ENCODE measurements at places on chromosomes 12 and 14.

DNA sequence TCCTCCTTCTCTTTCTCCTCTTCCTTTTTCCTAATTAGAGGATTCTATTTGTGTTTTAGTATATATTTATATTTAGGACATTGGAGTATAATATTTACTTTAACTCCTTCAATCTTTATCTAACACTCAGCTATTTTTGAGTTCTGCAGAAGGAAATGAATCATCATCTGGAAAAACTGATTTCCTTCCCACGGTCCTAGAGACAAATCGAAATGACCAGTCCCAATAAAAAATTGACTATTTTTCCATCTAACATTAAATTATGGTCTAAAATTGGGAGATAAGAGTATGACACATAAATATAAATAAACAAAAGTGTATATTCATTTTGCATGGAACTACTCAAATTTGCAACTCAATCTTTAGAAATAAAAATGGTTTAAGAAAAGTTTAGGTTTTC, 167.4 kb downstream of the TMTC3 start:
- DNase-seq = no peak

GRCh38 chr12:53951577-53952334, 2.9 kb upstream of the HOXC12 start:
- no peak for DNase-seq

GRCh38 chr12:54196396-54196795, 7.6 kb upstream of the SMUG1 start:
- DNase-seq = no peak

GRCh38 chr12:86186449-86186848, 69.7 kb downstream of the MGAT4C start:
- DNase-seq = no peak

DNA sequence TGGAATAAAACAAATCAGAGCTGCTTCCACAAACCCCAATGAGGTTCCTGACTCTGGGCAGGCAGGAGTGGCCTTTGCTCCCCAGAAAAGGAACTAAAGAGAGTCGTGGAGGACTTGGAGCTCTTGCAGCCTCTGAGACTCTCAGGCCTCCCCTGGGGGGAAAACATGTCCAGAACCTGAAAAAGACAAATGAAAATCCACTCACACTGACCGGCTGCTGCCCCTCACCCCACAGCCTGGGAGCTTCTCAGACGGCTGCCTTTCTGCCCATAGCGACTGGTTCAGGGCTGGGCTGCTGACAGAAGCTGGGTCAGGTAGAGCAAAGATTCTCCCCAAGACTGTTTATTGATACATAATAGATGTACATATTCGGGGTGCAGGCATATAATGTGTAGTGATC, 356.0 kb downstream of the ADGRD1 start:
- DNase-seq = no peak

- DNase-seq = no peak
Observed at GRCh38 chr14:102774391-102775153, 2.7 kb upstream of the TRAF3 start.

- DNase-seq = no peak
Observed at GRCh38 chr14:65972346-65972870, 513.8 kb upstream of the CCDC196 start.

DNA sequence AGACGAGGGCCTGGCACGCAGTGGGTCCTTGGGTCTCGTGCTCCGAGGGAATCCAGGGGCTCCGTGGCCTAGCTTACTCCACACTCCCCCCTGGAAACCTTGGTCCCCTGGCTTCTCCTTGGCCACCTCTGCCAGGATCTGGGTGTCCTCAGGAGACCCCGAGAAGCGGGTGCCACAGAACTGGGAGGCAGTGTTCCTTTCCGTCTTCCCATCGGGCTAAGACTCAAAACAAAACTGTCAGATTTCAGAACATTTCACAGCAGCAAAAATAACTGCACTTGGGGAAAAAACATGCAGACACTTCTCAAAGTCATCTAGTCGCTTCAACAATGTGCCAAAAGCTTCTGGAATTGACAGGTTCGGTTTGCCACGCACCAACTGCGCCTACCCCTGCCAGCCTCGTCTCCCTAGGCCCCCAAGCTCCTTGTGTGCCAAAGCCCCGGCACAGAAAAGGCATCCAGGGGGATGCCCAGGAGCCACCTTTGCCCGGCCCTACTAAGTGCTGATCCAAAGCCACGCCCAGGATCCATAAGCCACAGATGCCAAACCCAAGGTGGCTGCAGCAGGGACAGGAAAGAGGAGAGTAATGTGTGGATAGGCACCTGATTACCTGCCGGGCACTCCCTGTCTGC, 58.4 kb upstream of the DIO3 start:
- no peak for DNase-seq

Data from hematopoietic multipotent progenitor cell treated with erythropoietin and hydrocortisone succinate and interleukin-3 and kit ligand, for 15 days (in vitro differentiated cells).